ENCODE measurements at places on chromosomes 16 and 17.

DNA sequence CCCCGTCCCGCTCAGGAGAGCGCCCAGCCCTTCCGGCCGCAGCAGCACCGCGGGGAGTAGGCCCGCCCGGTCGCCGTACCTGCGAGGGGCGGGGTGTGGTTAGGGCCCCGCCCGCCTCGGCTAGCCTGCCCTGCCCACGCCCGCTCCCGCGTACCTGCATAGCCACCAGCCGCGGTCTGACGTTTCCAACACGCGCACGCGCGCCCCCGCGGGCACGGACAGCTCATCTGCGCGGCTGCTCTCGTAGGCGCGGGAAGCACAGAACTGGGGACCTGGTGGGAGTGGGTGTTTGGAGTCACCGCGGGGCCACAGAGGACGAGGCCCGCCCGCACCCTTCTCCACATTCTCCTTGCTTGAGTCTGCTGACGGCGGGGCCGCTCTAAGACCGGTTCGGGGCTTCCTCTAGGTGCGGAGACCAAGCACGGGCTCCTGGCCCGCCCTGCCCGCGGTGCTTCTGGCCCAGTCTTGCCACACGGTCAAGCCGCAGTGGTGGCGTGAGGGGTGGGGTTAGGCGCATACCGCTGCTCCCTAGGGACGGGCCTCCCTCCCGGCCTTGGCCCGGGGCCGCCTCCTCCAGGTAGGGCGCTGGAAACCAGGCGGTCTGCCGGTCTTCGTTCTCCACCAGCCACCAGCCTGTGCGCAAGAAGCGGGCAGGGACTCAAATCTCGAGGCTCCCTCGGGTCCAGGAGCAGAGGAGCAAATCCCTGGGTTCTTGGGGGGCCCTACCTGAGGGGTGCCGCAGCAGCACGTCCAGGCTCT, 1.8 kb downstream of the NOXO1 start:
- no peak for DNase-seq

DNA sequence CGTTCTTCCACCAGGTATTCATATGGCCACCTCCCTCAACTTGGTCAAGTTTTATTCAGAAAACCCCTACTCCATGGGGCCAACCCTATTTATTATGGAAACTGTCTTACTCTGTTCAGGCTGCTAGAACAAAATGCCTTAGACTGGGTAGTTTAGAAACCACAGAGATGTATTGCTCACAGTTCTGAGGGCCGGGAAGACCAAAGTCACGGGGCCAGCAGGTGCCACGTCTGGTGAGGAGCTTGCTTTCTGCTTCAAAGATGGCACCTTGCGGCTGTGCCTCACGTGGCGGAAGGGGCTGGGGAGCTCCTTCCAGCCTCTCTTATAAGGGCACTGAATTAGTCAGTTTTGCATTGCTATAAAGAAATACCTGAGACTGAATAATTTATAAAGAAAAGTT, 74.3 kb downstream of the AXIN2 start:
- no peak for DNase-seq

DNA sequence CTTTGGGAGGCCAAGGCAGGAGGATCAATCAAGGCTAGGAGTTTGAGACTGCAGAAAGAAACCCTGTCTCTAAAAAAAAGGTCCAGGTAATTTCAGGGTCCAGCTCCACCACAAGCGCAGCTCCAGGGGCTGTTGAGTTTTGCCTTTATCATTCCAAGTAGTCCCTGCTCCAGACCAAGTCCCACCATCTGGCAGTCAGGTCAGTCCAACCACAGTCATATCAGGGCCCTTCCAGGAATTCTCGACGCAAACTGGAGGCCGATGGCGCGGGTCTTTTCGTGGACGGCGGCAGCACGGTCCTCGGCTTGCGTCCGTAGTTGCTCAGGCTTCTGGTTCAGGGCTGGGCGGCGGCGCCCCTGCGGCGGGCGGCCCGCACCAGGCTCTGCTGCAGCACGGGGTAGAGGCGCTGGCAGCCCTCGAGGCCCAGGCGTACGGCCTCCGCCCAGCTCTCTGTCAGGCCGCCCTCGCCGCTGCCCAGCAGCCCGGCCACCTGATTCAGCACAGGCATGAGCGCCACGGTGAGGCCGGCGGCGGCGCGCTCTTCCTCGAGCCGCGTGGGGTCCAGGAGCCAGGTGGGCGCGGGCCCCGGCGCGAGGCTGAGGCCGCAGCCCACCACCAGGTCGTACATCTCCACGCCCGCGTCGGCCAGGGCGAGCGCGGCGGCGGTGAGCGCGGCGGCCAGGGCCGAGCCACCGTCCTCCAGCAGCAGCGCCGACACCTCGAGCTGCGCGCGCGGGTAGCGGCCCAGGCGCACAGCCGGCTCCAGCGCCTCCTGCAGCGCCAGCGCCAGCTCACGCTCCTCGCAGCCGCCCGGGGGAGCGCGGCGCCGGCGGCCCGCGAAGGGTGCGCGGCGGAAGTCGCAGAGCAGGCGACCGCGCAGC, 752 bp downstream of the EXOSC6 start:
- DNase-seq, result no peak

- DNase-seq, result no peak
Measured at GRCh38 chr17:14553847-14554246, 253.0 kb downstream of the HS3ST3B1 start.

DNA sequence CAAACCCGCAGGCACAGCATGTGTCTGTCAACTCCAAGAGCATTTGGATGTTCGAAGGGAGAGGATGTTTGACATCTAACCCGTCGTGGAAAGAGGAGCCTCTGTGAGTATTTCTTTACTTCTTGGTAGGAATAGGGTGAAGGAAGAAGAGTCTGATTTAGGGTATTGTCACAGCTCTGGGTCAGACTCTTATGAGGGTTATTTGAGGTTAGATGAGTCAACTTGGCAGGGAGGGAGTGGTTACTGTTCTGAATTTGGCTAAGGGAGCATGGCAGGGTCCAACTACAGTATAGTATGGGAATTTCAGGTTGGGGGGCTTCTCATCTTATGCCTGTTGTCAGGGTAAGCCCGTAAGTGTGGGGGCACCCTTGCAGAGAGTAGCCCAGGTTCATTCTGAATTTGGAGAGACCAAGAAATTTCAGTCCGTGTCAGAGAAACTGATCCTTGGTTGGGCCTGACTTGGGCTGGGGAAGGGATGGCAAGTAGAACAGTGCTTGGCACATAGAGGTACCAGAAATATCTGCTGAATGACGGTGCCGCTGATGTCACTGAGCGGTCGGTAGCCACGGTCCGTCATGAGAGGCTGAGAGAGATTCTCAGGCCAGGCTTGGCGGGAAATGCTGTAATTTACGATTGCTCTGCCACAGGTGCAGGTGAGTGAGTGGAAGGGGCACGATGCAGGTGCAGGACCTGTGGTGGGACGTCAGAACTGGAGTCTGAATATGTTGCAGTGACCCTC, 43.2 kb downstream of the MYH3 start:
- no peak for DNase-seq

GRCh38 chr17:77286391-77286640, 145.5 kb downstream of the SEC14L1 start:
- DNase-seq, result no peak

Measured in progenitor cell of endocrine pancreas (in vitro differentiated cells).